ENCODE measurements at places on chromosomes 4 and X.

DNA sequence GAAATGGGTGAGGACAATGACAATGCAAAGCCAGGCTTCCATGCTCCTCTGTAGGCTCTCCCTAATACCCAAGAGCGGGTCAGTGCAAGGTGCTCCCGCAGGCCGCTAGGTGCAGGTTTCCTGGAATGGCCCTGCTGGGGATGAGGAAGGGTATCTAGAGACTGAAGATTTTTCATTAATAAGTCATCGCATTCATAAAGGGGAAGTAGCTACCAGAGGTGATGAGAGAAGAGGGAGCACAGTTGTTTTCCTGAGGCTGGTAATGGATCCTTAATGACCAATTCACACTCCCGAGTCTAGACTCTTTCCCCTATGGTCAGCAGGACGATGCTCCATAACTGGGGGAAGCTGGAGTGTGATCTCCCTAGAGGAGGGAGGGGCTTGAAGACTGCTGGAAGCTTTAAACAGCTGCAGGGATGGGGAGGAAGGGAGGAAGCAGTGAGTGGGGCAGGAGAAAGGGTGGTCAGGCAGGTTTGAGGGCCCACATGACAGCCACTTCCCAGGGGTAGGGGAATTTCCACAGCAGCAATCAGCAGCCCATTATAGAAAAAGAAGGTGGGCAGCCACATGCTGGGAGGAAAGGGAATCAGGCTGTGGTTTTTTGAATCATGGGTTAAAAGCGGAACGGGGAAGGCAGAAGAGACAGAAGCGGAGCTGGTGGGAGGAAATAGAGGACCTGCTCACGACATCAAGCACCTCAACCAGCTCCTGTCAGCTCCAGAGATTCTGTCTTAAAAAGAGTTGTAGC, 10.2 kb upstream of the ATP6AP2 start:
- no peak for DNase-seq

DNA sequence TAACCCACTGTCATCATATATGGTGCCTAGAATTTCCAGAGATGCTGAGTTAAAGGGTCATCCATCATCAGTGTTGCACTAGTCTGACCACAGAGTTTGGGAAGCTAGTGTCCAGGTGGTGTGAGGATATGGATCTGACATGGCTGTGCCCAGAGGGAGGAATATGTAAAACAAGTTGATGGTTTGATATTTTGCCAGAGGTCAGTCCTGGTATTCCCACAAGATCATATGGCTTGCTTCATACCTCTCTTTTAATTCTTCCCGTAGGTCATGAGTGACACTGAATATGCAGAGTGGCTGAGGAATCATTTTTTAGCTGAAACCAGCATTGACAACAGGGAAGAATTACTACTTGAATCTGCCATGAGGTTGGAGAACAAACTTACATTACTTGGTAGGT, 75.6 kb downstream of the ATP10D start:
- no peak for DNase-seq

DNA sequence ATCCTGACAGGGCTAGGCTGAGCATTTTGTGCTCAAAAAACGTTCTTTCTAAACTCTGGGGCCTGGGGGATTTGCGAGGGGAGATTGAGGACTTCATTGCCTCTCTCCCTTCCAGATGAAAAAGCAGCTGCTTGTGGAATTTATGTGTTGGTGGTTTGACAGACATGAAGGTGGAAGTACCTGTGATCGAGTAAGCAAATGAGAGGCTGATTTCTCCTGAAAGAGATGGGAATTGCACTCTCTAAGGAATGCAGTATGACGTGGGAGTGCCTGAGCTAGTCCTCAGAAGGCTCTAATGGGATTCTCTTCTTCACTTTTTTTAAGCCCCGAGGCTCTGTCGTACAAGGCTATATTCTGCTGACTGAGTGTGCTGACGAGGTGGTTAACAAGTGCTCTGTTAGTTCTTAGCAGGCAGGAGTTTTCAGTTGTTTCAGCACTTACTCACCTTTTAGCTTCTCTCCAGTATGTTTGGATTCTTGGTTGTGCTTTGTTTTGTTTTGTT, 426.8 kb upstream of the CNKSR2 start:
- DNase-seq = no peak

DNA sequence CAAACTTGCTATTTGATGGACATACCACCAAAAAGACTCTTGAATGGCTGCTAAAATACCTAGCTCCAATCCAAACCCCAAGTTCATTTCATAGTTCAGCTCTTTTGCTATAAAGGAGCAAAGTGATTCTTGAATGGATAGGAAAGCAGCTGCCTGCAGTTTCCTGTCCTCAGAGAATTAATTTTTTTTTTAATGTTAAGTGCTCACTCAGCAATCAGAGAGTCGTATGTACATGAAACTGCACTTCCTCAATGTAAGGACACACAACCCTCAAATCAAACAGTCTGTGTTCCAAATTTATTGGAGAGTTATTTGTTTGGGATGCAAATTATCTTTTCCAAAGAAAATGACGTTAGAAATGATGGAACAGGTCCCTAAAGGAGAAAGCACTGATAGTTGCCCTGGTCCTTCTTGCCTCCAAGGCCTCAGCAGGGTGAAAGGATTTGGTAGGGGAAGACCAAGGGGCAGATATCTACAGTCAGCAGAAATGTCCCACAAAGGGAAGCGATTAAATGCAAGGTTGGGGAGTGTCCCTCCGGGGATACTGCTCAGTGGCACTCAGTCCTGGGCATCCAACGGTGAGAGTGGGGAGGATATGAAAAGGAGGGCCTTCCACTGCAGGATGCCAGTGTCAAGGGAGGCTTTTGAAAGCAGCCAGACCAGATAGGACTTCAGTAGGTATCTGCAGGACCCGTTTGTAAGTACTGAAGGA, 67.2 kb upstream of the RASGEF1B start:
- no peak for DNase-seq

DNA sequence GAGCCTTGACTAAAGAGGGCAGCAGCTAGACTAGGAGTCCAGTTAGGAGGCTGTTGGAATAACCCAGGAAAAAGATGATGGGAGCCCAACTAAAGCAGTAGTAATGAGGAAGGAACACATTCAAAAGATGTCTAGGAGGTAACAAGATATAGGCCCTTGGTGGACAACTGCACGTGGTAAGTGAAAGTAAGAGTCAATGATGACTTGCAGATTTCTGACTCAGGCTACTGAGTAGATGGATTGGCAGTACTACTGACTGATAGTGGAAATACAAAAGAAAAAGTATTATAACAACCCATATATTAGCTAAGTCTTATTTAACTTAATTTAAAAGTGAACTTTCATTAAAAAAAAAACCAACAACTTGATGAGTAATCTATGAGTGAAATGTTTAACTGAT, 74.0 kb downstream of the PAK3 start:
- no peak for DNase-seq

GRCh38 chrX:1185561-1185960, 26.9 kb downstream of the CRLF2 start:
- DNase-seq = no peak

DNA sequence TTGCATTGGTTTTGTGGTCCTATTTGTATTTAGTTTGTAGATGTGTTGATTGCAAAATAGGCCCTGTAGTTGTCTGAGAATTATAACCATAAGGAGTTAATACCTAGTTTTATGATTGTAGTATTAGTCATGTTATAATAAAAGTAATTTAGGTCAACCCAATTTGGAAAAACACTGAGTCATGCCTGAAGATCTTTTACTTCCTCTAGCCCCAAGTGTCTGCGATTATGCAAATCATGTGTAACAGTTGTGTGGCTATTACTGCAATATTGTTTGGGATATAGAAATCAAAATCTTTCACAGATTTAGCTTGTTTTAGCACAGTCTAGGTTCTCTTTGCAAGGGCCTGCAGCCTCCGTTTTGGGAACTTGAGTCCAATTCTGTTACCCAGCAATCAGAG, 12.6 kb downstream of the SRD5A3 start:
- DNase-seq = no peak

DNA sequence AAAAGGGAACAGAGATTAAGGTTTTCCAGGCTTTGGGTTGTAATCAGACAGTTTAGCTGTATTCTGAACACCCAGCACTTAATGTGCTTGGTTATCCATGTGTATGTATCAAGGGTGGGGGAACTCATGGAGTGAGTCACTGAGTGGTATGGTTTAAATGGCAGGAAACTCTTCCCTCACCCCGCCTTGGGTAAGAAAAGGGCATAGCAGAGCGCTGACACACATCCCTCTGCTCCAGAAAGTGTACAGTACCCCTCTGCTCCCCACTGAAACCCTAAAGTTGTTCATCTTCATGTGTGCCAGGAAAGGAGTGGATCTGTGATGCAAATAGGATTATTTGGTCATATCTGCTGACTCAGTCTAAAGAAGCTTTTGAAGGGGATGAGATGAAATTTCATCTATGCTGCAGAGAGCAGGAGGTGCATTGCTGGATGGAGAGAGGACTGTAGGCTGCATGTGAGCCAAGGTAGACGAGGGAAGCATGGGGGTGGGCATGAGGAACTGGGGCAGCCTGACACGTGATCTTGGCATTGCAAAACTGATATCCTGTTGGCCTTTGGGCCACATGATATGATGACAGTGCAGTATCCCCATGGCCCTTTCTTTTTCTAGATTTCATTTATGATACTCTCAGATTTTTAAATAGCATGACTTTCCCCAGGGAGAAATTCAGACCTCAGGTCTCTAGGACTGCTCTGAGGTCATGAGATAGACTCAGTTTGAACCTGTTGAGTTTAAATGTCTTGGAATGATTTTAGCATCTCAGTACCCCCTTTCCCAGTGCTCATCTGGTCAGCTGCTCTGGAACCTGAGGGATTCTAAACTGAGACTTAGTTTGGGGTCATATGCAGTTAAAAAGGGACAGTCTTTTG, 84.8 kb downstream of the TMEM164 start:
- DNase-seq = no peak
